ENCODE measurements at places on chromosomes 11 and 22.
A peak's percentile ranks its signal among the peaks of the same experiment; 100 is the strongest.

DNA sequence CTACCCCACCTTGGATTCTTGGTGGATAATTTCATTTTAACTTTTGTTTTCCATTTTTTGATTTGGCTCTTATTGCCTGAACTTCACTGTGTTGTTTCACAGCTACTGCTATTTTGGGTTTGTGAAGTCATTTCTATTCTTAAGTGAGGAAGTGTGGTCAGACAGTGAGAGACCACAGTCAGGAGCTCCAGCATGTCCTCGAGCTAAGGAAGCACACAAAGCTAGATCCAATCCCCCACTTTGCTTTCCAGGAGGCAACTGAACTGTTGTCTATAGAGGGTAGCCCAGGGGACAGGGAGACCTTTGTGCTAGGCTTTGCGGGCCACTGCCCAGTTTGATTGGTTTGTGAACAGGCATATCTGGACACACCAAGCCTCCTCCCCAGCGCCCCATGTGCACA, 251.8 kb upstream of the KIRREL3 start:
- no peak for DNase-seq

DNA sequence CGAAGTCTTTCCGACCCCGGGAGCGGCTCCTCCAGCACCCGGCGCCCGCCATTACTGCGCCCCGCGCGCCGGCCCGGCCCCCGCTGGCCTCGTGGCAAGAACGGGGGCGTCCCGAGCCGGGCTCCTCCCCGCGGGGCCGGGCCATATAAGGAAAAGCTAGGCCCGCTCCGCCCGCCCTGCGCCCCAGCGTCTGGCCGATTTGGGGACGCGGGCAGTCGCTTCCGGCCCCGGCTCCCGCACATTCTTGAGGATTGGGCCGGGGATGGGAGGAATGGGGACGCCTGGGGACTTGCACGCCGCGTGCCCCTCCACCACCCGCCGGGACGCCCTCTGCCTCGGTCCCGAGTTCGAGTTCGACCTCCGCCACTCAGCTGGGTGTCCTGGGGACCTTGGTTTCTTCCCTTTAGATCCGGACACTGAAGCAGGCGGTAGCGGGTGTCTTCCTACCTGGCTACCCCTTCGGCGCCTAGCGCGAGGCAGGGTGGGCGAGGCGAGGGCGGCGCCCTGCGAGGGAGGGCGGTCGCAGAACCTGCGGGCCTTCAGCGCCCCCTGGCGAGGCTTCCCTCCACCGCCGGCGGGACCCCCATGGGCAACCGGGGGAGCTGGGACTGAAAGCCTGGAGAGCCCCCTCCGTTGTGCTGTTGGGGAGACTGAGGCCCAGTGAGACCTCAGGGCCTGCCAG, 3.8 kb downstream of the SMTN start:
- peak; percentile 84 for DNase-seq

GRCh38 chr11:12989428-12990161, 19.5 kb upstream of the RASSF10 start:
- DNase-seq, result no peak

DNA sequence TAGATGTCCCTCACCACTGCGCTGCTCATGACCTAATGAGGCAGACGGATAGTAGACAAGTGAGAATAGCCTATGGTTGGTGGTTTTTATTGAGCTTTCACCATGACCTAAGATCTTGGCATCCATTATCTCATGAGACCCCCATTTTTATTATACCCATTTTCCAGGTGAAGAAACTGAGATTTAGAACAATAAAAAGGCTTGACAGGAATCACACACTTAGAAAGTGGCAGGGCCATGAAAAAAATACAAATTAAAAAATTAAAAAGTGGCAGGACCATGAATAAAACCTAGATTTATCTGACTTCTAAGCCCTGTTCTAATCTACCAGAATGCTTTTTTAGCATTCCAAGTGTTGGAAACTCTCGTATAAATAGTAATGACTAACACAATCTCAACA, 1.1 kb downstream of the LRRC55 start:
- DNase-seq, result no peak

DNA sequence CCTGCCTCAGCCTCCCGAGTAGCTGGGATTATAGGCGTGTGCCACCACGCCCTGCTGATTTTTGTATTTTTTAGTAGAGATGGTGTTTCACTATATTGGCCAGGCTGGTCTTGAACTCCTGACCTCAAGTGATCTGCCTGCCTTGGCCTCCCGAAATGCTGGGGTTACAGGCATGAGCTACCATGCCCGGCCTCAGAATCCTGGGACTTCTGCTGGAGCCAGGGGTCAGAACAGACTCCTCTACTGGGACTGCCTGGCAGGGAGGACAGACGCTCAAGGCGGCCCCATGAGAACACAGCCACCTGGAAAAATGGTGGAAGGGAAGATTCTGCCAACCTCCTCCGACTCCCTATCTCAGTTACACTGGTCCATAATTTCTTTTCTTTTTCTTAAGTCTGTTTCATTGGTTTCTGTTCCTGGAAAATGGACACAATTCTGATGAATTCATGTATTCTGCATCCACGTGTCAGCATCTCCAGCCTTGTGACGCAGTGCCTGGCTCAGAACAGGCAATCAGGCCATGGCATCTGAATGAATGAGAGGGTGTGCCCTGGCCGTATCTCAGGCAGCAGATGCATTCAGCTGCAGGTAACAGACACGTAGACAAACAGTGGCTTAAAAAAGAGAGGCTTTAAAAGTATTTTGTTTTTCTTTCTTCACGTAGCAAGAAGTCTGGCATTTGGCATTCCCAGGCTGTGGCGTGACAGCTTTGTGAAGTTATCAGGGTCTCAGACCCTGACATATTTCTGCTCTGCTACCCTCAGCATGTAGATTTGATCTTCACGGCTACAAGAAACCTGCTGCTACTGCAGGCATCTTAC, 4.8 kb downstream of the SMIM38 start:
- DNase-seq, result no peak

- DNase-seq, result no peak
Measured at GRCh38 chr11:117356126-117356890, 28.7 kb downstream of the CEP164 start.

DNA sequence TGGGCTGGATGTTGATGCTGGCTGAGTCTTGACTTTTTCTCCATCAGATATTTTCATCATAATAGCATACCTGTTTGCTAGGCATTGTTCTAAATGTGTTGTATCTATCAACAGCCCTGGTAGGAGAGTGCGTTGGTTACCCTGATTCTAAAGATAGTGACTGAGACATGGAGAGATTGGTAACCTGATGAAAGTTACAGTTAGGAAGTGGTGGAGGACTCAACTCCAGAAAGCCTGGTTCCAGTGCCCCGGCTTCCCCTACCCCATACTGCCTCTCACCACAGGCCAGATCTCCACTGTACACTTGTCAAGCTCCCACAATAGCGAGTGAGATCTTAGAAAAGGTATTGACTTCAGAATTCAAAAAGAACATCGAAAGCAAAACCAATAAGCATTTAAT, 22.8 kb upstream of the RELT start:
- no peak for DNase-seq

DNA sequence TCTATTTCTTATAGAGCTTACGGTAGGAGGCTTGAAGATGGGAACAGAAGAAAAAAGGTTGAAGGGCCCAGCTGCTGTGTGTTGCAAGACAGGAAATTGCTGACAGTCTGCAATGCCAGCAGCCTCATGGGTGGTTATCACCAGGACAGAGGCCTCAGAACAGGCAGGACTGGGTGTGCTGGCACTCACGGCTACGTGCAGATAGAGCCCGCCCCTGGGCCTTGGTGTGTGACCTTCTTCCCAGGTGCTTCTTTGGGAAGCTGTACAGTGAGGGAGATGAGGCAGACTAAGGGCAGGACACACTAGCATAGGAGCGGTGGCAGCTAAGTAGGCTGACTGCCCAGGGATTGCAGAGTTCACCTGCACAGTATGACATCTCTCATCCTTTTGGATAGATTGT, 12.6 kb downstream of the PRAME start:
- DNase-seq, result no peak

- DNase-seq, result no peak
Measured at GRCh38 chr11:121656328-121657090, 203.7 kb upstream of the SORL1-AS1 start.

GRCh38 chr11:64080390-64080789, 44.7 kb downstream of the FLRT1 start:
- no peak for DNase-seq

DNA sequence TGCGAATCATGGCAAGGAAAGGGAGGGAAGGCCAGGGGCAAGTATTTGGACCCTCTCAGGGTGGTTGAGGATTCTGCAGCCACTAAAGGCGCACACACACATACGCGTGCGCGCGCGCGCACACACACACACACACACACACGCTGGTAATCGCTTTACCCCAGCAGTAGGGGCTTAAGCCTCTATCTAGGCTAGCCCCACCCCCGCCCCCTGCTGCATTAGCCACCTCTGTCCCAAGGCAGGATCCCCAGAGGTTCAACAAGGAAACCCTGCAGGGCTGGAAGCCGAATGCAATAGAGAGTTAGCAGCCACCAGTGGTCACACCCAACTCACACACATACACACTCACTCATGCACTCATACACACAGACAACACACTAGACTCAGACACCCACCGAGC, 28.6 kb upstream of the ELFN2 start:
- no peak for DNase-seq

All from left kidney (tissue), 8 donors.